Activated naive CD4-positive, alpha-beta T cell treated with anti-CD3 and anti-CD28 coated beads for 36 hours (primary cell): ENCODE measurements at places on chromosomes 5 and 9. TPM values are rescaled to one million over a fixed set of nuclear protein-coding genes. Genes with fewer than 3 reads are reported as not detected.

DNA sequence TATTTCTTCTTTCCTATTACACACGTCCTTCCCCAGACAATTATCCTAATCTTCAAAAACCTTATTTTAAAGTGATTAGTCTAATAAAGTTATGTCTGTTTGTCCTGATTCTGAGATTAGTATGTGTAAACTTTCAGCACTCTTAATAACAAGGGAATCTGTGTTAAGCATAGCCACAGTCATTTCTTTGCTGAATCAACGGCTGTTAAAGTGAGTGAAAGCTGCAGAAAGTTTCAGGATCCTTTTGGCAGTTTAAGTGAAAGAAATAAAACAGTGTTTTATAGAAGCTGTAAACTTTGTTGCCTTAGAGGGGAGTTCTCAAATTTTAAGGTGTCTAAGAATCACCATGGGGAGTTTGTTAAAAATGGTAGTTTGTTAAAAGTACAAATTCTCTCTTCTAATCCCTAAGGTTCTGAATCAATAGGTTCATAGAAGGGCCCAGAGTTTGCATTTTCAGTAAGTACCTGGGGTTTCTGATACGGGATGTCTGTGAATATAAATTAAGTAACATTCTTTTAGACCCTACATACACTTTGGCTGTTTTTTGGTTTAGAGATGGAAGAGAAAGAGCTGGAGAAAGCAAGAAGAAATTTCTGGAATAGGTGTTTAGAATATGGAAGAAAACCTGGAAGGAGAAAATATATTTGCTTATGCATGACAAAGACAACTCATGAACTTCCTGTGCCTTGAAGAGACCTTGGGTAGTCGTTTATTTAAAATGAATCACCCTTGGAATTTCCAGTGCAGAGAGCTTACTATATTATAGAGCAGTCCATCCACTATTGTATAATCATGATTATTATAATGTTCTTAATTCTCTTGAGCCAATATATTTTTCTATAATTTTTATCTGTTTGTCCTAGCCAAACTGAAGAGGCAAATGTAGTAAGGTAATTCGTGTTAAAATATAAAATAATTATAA is 45.7 kb downstream of the SCAMP1 start:
- DNase-seq: no peak

GRCh38 chr9:108297073-108297472 is 558.7 kb downstream of the ACTL7B start:
- DNase-seq: no peak

- DNase-seq: no peak
These were observed 97.9 kb upstream of the MAMDC2 start for GRCh38 chr9:69945671-69946141.

- DNase-seq: peak; percentile 7
These were observed 136.3 kb upstream of the RASEF start for GRCh38 chr9:83199240-83199639.

HCN1 gene
- total RNA-seq: not detected

DNA sequence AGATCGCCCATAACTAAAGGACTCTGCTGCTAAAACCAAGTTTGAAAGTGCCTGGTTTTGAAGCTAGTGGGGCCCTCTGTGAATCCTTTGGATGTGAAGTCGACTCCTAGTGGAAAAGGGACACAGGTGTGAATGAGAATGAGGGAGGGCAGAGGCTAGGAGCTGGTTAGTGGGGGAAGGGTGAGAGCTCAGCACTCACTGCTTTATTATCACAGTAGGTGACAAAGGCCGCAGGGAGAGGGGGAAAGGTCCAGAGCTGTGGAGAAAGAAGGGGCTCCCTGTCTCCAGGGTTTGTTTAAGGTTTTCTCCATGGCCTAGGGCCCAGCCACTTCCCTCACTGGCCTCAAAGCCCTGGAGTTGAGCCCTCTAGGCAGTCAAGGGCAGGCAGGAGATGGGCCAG is 3.5 kb downstream of the HDHD3 start:
- no peak for DNase-seq

DNA sequence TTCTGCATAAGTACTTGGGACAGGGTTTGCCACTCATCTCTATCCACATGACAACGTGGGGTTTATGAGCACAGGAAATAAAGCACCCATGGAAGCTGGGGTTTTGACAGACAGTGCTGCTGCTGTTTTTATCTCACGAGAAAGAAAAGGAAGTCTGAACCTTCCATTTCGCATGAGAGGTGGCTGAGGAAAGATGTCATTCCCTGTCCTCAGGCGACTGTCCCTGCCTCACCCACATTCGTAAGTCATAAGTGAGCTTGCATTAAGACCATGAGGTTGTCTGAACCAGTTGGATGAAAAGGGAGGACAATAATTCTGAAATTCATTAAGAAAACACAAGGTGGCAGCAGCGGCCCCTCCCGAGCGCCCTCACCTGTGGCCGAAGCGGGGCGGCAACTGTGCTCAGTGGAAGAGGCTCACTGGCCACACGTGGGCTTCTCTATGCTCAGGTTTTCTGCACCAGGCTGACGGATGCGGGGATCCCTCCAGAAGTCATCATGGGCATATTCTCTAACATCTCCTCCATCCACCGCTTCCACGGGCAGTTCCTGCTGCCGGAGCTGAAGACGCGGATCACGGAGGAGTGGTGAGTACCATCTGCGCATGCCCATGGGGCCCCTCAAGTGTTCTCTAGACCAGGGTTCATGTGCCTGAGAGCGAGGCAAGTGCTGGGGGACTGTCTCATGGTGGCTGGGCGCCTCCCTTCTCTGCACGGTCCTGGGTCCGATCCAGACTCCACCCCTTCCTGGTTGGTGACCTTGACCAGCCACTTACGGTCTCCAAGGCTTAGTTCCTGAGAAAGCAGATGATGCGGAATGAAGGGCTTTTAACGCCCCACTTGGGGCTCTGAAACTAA is 54.7 kb upstream of the SUSD3 start:
- DNase-seq: peak; percentile 82

DNA sequence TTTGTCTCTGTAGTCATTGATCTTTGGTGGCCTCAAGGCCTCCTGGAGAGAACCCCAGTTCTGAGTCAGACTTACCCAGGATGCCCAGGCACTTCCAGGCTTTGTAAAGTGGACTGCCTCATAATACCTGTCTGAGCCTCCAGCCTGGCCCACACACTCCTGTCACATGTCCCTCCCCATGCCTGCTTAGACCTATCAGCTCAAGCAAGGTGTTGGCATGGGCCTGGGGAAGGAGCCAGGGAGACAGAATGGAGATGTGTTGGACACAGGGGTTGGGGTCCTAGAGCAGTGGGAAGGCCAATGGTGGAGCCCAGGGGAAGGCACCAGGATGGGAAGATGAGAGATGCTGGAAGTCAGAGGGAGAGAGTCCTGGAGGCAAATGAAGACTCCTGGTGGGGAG is 136.2 kb downstream of the CFAP90 start:
- DNase-seq: no peak

KYAT1 gene
- 29.6 TPM for total RNA-seq

GRCh38 chr9:127188396-127188795 is 66.0 kb upstream of the ANGPTL2 start:
- DNase-seq: no peak

DNA sequence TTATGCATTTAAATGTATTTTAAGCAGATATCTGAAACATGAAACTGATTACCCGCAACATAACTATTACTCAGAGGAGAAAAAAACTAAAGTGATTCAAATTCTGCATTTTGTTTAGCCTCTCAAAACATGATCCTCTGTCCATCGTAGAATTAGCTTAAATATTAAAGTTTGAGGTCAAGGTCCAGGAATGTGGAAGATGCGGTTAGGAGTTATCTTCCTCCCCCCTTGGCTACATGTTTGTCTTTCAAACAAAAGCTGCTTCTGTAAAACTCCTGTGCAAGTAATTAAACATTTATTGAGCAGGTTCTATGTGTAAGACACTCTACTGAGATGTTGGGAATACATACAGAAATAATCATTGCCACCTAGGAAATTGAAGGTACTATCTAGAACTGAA is 175.0 kb upstream of the ISL1 start:
- no peak for DNase-seq

DNA sequence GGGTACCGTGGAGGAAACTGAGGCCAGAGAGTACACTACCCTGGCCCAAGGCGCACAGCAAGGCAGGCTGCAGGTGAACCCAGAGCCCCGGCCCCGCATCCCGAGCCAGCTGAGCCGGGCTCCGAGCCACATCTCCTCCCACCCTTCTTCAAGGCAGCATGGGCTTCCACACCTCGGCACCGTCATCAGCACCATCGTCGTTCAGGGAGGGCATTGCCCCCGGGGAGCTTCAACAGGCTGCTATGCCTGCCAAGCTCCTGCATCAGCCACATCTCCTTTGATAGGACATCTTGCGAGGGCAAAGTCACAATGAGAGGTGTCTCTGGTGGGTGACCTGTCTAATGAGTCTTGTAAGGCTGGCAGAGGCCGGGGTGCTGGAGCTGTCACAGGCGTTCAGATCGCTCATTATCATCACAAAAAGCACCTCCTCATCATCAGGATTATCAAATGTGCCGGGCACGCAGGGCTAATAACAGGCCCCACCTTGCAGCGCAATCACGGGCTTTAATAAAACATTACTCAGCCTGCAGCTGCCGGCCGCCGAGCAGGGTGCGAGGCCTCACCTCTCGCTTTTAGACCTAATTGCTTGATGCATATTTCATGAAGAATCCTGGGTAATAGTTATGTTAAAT is 20.0 kb upstream of the SLC25A51 start:
- no peak for DNase-seq

CMBL gene
- total RNA-seq: 3.2 TPM

- no peak for DNase-seq
These were observed 5.5 kb upstream of the RNU6ATAC start for GRCh38 chr9:134169724-134170401.

DNA sequence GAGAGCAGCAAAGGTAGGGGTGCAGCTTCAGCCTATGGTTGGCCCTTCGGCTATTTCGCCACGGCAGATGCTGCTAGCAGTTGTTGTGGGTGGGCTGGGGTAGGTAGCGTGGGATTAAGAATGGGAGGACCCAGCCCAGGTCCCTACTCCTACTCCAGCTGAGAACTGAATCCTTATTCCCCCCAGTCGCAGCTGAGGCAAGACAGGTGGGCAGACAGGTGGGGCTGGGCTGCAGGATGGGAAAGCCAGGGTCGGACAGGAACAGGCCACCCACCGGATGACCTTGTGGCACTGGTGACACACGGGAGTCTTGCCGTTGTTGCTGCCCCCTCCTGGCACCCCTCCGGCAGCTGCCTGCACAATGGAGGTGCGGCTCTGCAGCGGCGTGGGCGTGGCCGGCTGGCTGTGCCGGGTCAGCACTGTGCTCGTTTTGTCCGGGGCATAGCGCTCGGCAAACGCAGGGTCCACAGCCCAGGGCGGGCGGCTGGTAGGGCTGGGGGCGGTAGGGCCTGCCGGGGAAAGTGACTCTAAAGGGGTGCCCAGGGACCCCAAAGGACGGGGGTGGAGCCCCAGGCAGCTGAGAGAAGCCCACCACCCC is 8.2 kb downstream of the PDLIM7 start:
- no peak for DNase-seq

DNA sequence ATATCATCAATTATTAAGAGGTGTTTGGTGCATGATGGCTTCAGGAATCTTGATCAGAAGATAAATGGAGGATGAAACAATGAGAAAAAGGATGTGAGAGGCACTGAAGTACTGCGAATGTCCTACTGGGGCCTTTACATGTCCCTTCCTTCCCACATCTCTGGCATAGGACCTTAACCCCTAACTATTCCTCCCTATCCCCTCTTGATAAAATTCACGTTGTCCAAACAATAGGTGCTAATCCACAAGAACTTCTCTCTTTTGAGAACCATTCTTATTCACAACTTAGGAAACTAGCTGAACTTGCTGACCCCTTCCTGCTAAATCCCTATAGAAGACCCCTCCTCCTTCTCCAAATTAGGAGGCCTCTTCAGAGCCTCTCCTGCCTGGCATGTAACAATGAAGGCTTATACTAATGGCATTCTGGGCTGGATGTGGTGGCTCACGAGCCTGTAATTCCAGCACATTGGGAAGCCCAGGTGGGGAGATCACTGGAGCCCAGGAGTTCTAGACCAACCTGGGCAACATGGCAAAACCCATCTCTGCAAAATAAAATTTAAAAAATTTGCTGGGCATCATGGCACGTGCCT is 276.5 kb upstream of the SMARCA2 start:
- no peak for DNase-seq

- no peak for DNase-seq
These were observed 39.5 kb downstream of the PRRT1B start for GRCh38 chr9:131584858-131585257.

LIX1 gene
- not detected for total RNA-seq

GRCh38 chr5:170625221-170626165 is 121.7 kb downstream of the KCNIP1 start:
- no peak for DNase-seq

DNA sequence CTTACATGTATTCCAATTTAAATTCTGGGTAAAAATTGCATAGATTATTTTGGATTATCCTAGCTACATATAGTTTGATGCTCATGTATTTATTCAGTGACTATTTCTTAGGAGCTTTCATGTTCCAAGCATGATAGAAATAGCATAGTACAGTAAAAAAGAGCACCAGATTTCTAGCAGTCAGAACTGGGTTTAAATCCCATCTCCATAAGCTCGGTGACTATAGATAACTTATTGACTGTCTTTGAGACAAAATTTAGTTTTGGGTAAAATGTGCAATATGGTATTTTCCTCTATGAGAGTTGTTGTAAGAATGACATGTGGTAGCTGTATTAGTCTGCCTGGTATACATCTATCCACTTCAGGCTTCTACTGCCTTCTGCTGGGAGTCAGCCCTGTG is 889.6 kb downstream of the DTWD2 start:
- DNase-seq: no peak

NRARP gene
- 2.2 TPM for total RNA-seq

DNA sequence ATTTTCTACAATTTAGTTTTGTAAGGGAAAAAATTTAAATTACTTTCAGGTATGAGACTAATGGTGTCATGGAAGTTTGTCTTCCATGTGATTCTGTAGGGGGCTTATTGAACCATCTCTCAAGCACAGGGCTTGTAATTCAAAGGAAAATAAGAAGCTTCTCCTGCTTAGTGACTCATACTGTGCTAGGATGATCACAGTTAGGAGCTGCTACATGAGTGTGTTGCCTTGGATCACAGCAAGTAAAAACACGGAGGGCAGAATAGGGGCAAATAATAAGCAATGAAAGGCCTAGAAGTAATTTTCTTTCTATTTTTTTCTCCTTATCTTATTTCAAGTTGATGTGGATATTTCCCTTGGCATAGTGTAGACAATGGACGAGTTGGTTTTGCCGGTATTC is 28.9 kb downstream of the TMEM167A start:
- DNase-seq: no peak

- DNase-seq: no peak
These were observed 34.2 kb downstream of the C9orf50 start for GRCh38 chr9:129586685-129587084.
